Gastroesophageal sphincter (tissue), 4 donors: ENCODE measurements at places on chromosomes 11 and 22. TPM values are rescaled to one million over a fixed set of nuclear protein-coding genes. Genes with fewer than 3 reads are reported as not detected.

Gene DLG2
- 28.4 TPM for total RNA-seq

Gene PNPLA3
- not detected for total RNA-seq

Gene MMP8
- total RNA-seq: 0.23 TPM

Gene OR8J3
- not detected for total RNA-seq

Gene FAT3
- total RNA-seq: 90.1 TPM

Gene NRXN2
- total RNA-seq: 25.4 TPM

Gene CCDC85B
- total RNA-seq: 68.7 TPM

Gene GPHA2
- not detected for total RNA-seq

Gene PDXP
- 19.3 TPM for total RNA-seq

Gene DSCAML1
- 0.35 TPM for total RNA-seq

Gene MAJIN
- total RNA-seq: not detected

Gene MYO18B
- total RNA-seq: 0.19 TPM

Gene OR4C11
- not detected for total RNA-seq

Gene GLB1L3
- total RNA-seq: 0.42 TPM

Gene SLC22A25
- total RNA-seq: not detected

Gene RCOR2
- total RNA-seq: 0.74 TPM

Gene XKR3
- total RNA-seq: not detected

Gene POU2AF2
- total RNA-seq: 0.81 TPM

Gene CCDC116
- total RNA-seq: 1.3 TPM

Gene ESAM
- 38.4 TPM for total RNA-seq

Gene OR2AG1
- not detected for total RNA-seq

Gene ARHGEF17
- total RNA-seq: 78.9 TPM

Gene DNAJC24
- 17.1 TPM for total RNA-seq

Gene SLC17A6
- total RNA-seq: not detected
